ENCODE measurements at places on chromosomes 5 and 9.

GRCh38 chr9:2620919-2621721 is 467 bp upstream of the VLDLR start:
- peak; percentile 33 for DNase-seq

DNA sequence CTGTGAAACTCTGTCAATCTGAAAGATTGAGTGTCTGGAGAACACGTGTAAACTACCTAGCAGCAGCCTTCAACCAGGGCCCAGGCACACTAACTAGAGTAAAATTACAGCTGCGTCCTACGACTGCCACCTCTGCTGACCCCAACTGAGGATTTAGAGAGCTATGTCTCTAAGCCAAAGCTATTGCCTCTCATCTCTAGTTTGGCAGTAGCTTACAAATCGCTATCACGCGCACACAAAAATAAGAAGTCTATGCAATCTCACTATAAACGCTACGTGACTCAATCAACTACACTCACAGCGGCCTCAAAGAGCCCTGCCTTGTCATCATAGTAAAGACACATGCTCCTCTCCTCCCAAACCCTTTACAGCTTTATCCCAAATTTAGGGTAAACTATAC is 8.7 kb downstream of the PPP6C start:
- DNase-seq = no peak

DNA sequence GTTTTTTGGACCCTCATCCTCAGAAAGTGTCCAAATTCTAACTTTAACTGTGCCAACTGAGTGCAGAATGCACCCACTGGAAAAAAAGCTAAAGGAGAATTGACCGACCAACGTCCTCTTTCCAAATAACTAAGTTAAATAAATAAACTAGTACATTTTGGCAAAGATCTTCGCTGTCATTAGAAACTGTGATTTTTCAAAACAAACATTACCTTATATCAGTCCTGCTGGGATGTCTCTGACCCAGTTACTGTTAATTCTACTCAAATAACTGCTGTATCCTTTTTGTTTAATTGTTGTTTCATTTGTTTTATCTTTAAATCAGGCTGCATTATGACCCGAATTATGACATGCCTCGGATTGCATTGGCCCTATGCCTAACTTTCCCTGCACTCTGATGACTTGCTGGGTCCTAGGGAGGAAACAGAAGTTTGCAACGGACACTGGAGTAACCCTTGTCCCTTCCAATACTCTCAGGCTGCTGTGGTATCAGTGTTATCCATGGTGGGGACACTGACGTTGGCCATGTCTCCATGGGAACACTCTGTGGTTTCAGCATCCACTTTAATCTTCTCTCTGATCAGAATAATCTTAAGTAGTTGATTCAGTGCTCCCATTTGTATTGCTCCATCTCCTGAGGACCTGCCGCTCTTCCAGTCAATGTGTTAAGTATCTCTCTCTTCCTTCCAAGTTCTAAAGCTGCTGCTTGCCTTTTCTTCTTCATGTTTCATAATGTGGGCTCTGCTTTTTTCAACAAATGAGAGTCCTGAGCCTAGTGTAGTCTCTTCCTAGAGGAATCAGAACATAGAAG is 11.1 kb upstream of the IFNA5 start:
- DNase-seq = no peak

DNA sequence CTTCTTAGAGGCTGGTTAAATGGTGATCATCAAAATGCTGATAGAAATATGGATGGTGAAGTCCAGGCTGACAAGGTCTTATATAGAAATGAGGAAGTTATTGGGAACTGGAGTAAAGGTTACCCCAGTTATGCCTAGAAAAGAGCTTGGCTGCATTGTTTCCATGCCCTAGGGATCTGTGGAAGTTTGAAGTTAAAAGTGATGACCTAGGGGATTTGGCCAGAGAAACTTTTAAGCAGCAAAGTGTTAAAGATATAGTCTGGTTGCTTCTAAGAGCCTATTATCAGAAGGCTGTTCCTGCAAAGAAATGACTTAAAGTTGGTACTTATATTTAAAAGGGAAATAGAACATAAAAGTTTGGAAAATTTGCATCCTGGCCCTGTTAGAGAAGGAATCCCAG is 200.3 kb downstream of the ICE1 start:
- DNase-seq = no peak

- no peak for DNase-seq
Observed at GRCh38 chr9:93536874-93537273, 39.5 kb upstream of the PHF2 start.

- no peak for DNase-seq
Observed at GRCh38 chr9:134412298-134412711, 86.0 kb downstream of the RXRA start.

DNA sequence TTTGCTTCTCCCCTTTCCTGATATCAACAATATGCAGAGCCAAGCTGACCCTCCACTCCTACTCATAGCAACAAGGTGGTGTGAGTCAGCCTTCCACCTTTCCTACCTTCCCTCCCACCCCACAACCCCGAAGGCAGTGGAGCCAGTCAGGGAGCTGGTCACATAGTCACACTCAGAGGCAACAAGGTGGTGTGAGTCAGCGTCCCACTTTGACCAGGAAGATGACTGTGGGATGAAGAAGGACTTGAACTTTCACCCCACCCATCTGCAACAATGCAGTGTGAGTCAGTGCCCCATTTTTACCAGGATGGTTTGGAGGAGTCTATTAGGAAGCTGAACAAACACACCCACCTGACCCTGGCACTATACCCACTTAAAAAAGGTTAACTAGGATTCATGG is 30.1 kb upstream of the ZNF782 start:
- DNase-seq = no peak

DNA sequence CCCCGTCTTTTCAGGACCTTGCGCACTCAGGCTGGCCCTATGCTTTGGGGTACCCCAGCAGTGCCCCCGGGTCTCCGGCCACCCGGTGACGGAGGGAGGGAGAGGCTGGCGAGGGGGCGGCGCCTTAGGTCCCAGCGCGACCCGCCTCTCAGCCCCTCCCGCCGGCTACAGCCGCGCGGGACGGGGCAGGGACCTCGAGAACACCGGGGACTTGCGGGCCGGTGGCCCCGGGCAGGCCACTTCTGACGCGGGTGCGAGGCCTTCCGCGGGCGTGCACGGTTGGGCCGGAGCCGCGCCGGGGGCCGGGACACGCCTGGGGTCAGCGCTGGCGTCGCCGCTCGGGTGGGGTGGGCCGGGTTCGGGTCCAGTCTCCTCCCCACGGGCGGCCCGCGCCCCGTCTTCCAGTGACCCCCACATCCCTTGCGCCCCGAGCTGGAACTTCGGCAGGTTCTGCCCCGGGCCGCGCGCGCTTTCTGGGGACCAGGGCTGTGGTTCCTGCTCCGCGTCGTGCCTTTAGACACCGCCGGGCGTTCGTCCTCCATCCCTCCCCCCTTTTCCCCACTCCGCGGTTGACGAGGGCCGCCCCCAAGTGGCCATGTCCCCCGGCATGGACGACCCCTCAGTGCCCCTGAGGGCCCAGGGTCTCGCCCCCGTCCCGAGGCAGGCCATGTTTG is 3.8 kb upstream of the SQSTM1 start:
- DNase-seq = no peak

DNA sequence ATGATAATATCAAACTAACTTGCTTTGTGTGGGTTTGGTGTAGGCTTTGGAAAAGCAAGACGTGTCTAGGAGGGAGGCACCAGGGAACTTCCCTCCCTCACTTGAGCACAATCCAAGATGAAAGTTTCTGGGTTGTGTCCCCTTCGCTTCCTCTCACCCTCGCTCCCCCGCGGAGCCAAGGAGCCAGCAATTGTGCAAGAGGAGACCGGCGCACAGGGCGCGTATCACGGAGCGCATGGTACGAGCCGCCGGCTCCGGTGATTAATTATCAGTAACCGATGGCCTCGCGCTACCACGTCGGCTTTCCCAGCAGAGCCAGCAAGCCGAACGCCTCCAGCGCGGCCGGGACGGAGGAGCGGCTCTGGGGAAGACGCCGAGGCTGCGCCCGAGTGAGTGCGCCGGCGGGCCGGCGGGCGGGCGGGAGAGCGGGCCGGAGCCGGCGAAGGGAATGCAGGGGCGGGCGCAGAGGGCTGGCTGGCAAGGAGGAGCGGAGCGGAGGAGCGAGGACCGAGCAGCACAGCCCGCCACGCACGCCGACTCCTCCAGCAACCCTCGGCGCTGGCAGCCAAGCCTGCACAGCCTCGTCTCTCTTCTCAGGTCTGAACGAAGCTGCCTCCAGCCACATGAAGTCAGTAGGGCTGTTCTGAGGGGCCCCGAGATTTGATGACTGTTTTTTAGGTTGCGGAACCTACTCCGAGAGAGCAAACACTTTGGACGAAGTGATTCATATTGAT is 143.6 kb downstream of the BNC2 start:
- DNase-seq = no peak

GRCh38 chr9:4668604-4669003 is 2.3 kb upstream of the SPATA6L start:
- no peak for DNase-seq

- no peak for DNase-seq
Observed at GRCh38 chr5:95244479-95244878, 40.4 kb downstream of the MCTP1 start.

DNA sequence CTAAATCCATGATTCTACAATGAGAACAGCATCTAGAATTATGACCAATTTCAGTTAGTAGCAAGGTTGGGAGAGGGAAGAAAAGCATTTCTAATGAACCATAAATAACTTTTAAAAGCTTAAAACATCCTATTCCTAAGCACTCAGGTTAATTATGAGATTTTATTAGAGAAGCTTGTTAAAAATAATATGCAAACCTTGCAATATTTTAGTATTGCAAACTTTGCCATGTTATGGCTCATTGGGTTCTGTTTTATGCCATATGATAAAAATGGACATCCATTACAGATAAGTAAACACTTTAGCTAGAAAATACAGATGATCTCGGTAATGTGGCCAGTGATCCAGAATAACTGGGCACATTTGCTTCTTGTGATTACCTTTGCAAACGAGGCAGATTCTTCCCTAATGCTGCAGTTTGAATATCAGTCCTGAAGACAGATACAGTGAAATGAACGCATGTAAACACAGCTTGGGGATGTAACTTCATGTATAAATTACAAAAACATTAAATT is 447.0 kb downstream of the PLK2 start:
- DNase-seq = no peak

DNA sequence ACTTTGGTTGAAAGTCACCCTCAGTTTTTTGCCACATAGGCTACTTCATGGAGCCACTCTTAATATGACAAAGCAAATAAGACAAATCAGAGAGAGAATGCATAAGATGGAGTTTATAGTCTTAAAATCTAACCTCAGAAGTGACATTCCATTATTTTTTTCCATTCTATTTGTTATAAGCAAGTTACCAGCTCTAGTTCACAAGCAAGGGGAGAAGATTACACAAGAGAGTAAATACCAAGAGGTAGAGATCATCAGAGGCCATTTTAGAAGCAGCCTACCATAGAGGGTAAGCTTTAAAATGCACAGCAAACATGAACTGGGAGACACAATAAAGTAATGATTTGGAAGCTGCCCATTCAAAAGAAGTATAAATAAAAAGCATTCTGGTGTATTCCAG is 651.3 kb upstream of the MEF2C start:
- no peak for DNase-seq

DNA sequence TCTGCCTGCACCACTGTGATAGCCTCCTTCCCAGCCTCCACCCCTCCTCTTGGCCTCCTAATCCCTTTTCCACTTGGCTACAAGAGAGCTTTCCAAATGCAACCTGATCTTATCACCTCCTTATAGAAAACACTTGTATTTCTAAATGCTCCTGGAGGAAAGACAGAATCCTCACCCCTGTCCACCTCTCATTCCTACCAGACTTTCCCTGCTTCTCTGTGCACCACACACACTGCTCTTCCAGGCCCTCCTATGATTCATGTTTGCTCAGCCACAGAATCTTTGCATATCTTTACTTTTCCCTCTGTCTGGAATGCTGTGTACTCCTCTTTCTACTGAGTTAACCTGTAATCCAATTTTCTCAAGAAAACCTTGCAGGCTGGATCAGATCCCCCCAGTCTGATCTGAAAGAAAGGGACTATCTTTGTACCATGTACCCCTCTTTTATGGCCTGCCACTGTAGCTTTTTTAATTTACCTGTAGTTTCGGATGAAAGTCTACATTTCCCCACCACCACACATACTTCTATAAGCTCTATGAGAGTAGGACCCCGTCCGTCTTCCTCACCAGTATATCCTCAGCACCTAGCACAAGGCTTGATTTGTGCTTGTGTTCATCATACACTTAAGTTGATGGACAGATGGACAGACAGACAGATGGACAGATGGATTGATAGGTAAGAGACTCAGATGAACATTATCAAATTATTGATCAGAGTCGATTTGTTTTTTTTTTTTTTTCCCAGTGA is 95.3 kb downstream of the GALNT10 start:
- DNase-seq = no peak

DNA sequence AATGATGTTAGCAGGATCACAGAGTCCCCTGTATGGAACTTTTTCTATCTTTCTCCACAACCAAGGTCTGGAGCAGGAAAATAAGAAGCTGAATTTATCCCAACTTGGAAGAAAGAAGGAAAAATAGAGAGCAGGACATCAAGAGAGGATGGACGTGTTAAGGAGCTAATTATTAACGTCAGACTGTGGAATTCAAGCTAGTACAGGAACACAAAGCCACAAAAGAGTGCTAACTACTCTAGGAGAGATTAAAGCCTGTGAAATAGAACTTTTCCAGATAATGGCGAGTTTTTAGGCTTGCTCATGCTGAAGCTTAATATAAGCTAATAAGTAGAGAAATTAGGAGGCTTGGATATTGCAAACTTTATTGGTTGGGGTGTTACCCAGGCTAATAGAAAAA is 632 bp upstream of the SPINK13 start:
- no peak for DNase-seq

- DNase-seq = no peak
Observed at GRCh38 chr9:122949696-122950095, 8.9 kb downstream of the RABGAP1 start.

GRCh38 chr9:73154722-73155121 is 3.1 kb downstream of the ANXA1 start:
- no peak for DNase-seq

DNA sequence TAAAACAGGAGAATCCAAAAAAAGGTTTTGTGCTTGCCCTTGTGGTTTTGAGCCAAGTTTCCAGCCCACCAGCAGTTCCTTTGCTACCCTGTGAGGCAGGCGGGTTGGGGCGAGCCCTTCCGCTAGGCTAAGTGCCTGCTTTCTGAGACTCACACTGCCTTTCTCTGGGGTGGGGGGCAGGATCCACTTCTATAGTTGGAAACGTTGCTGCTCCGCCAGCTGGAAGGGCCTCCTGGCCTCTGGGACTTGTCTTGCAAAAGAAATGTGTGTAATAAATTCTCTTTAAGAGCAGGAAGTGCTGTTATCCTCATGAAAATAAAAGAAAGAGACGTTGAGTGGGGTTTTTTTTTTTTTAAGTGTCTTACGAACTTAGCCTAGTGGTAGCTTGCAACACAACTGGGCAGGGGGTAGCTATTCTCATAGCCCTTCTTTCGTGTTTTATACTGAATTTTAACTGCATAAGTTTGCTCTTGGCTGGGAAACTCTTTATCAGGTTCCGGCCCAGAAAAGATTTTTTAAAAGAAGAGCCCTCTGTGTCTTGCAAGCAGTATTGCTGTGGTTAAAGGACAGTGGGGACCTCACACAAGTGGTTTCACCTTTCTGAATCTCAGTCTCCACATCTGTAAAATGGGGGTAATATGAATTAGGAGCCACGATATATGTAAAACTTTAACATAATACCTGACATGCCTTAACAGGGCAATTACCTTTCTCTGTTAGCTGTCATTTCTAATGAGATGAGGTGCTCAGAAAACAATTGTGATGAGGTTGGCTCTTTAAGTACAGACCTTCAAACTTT is 19.8 kb downstream of the JADE2 start:
- no peak for DNase-seq

All from stimulated activated CD4-positive, alpha-beta T cell treated with anti-CD3 and anti-CD28 coated beads, Interleukin-1b, Interleukin-23, amount 100 ng/mL, for 4 hours (primary cell).